WERI-Rb-1 (cell line): ENCODE measurements at places on chromosomes 16 and 17.

GRCh38 chr16:72400257-72401083 is 228.5 kb upstream of the PMFBP1 start:
- DNase-seq, result peak; percentile 42

DNA sequence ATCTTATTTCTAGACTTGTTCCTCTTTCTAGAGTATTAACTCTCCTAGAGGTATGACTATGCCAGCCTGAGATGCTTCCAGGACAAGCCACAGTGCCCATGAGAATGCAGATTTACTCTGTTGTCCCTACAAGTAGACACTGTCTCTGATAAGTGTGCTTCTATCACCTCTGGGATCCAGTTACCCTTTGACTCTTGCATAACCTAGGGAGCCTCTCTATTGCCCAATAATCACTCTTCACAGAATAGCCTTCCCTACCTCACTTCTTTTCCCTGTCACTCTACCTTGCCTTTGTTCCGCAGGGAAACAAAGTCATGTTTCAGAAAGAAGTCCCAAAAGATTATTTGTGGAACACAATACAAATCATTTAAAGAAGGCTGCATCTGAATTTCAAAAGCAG is 1.6 kb upstream of the KRT34 start:
- DNase-seq, result no peak

GRCh38 chr17:71681427-71682173 is 439.2 kb upstream of the SOX9 start:
- DNase-seq, result no peak

DNA sequence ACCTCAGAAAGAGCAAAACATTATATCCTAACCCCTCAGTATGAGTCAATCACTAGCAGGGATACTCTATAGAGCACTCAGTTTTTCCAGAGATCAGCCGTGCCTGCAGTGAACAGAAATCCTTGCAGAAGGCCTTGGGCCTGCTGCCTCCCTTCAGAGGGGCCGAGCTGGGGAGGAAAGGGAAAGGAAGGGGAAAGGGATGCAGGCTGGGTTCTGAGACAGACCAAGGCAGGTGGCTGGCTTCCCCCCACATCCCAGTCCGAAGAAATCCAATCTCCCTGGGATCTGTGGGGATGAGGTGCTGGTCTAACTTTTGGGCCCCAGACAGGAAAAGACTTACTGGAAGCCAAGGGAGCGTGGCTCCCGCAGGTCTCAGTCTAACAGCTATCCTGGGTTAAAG is 25.3 kb downstream of the SRL start:
- no peak for DNase-seq

- DNase-seq, result peak; percentile 54
Observed at GRCh38 chr17:64262198-64262999, 661 bp downstream of the TEX2 start.

GRCh38 chr17:50630524-50631194 is 4.0 kb upstream of the ABCC3 start:
- DNase-seq, result peak; percentile 79

GRCh38 chr17:51487947-51488346 is 227.6 kb downstream of the UTP18 start:
- peak; percentile 66 for DNase-seq

DNA sequence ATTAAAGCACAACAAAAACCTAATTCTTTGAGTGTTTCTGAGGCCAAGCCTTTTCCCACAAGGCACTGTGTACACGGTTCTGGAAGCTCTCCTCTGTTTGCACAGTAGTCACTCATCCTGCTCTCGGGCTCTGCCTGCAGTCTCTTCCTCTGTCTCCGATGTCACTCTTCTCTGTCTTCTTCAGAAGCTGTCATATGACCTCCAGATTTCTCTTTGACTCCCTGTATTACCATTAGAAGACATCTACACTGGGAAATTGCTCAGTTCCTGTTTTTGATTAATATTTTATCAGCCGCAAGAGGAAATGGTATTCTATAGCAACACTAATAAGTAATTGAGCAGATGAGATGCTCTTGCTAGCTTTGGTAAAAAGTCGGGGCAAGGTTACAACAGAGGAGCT is 422.9 kb downstream of the WWOX start:
- DNase-seq, result no peak

DNA sequence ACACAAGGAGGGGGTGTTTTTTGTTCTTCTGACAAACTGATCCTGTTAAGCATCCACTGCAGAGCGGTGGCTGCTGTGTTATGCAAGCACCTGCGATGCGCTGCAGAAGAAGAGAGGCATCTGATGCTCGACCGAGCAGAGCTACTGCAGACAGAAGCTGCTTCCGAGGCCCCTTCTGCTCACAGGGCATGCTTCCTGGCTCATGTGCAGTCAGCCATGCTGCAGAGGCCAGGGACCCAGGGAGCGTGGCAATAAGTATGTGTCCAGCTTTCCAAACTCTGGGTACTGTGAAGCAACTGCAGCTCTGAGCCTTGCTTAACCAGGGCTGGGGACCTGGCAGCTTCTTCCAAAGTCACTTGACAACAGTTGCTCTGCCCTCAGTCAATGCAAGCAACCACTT is 448.6 kb upstream of the RBFOX1 start:
- DNase-seq, result no peak

DNA sequence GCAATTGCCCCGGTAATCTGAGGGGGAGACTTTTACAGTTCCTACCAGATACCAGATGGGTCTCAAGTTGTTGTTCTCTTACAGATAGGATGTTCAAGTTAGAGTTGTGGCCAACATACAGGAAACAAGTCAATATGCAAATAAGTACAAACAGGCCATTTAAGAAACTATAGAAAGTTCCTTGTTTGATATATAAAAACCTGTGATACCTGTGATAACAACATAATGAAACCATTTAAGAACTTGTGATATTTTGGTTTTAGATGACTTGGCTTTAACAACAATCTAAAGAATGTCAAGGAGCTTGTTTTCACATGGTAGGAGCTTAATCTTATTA is 16.8 kb downstream of the CDR2 start:
- no peak for DNase-seq

DNA sequence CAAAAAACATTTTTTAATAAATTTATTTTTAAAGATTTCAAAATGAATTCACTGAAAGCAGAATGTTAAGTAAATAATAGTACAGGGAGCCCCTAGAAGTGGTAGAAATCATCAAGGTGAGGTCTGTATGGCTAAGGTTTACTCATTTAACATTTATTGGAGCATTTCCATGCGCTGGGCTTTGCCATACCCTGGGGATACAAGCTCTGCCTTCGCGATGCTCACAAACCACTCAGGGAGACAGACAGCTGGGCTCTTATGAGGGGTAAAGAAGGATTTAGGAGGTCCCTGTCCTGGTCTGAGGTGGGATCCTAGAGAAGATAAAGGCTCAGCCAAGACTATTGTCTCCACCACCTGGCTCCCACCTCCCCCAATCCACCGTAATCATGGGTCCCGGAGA is 11.3 kb upstream of the LPCAT2 start:
- peak; percentile 41 for DNase-seq

DNA sequence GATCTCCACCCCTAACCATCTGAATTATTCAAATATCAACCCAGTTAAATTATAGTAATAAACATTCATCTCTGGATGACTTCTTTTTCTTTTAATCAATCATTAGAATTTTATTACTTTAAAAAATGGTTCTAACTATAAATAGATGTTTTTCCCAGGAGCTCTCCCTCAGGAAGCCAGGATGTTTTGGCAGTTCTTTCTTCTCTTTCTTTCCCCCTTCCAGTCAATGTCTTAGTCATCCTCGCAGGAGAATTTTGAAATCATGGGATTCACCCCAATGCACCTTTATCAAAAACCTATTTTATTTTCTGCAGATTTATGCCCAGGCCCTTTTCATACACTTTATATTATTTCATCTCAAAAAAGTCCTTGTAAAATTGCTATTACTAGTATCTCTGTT is 711.6 kb downstream of the CDH11 start:
- no peak for DNase-seq

DNA sequence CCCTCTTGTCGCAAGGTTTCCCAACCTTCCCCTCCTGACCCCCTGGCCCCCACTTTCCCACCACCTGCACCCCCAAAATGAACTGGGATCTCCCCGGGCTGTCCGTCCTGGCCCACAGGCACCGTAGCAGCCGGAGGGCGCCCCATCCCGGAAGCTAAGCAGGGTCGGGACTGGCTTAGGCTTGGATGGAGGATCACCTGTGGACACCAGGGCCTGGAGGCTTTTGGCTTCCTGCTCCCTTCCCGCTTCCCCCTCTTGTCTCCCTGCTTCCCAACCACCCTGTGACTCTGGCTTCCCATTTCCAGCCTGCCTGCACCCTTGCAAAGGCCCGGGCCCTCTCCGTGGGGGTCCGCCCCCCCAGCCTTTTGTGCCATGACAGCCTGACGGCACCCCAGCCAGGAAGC is 2291.3 kb downstream of the TP53TG3F start:
- DNase-seq, result no peak

DNA sequence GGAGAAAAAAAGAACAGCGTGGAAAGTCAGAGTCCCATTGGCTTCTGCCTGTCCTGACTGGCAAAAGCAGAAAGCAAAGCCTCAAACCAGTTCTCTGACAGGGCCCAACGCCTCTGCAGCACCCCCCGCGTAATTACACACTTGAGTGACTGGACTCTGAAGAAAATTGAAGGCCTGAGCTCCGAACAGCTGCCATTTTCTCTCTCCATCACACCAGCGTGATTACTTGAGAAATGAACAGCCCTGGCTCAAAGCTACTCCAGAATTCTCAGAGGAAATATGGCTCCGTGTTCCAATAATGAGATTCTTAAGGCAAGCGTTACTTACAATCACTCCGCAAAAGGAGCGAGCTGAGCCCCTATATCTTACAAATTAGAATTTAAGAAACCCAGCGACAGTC is 142.7 kb upstream of the C17orf78 start:
- DNase-seq, result no peak

DNA sequence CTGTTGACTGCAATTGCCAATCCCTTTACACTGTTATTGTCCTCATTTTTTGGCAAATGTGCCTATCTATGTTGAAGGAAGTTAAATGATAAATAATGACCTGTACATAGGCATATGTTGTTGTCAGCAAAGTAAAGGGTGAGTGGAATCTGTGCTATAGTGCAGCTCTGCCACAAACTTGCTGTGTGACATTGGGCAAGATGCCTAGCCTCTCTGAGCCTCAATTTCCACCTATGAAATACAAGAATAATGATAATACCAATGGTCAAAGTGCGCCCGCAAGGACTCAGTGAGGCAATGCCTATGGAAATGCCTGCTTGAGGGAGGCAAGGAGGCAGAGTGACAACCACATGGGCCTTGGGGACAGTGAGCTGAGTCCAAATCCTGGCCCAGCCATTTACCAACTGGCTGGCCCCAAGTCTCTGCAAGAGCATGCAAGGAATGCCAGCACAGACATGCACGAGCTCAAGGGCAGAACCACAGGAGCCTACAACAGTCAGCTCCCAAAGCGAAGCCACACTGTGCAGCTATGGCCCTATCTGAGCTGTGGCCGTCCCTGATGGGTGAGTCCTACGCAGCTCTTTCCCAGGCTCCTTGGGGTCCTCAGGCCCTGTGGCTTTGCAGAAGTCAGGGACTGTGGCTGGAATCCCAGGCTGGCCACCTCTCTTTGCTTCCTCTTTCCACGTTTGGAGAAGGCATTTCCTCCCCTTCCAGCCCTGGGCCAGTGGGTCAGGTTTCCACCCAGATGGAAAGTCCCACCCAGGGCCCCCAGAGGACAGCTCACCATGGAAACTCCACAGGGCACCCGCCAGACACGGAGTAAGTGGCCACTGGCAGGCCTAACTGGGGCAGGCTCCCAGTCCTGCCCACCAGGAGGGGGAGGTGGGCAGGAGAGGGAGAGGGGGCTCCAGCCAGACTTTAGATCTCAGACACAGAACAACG is 82.1 kb downstream of the ZNF423 start:
- DNase-seq, result no peak

DNA sequence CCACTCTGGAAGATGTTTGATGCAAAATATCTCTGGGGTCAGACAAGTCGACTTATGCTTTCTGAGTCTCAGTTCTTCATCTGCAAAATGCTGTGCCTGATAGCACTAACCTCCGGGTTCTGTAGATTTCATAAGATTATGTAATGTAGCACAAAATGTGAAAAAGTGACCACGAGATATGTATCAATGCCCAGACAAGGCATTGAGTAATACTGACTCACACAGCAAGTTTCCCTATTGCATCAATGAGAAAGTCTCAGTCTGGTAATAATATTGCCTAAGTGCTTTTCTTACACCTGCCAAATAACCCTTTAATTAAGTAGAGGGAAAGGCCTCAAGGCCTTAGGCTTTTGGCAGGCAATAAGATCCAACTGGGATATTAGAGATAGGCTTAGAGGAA is 41.4 kb upstream of the MMP2 start:
- DNase-seq, result no peak

DNA sequence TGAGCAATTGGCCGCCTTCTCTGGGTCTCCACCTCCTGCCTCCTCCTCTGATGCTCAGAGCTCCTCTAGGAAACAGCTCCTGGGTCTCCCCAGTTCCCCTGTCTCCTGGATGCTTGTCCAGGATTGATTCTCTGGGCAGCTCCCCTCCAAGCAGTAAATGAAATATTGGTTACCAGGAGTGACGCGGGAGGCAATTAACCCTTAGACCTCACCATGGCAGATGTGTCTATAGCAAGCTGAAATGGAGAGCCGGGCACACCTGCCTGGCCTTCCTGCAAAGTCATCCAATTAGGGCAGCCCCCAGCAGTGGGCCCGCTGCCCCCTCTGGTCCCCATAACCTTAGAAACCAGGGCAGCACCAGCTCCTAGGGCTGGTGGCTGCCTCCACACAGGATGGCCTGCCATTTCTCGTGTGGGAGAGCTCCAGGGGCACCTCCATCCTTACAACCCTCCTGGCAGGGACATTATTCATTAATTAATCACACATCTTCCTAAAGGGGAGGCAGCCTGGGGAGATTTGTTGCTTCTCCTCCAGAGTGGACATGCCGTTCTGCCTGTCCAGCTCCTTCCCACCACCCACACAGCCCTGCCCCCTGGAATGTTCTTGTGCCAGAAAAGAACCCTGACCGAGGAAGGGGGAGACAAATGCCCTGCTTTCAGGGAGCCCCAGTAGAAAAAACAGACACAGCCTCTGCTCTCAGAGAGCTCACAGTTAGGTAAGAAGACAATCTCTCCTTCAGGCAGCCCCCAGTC is 8.3 kb upstream of the KIF18B start:
- DNase-seq, result no peak

GRCh38 chr16:1961651-1962067 is 2.3 kb downstream of the NDUFB10 start:
- no peak for DNase-seq

DNA sequence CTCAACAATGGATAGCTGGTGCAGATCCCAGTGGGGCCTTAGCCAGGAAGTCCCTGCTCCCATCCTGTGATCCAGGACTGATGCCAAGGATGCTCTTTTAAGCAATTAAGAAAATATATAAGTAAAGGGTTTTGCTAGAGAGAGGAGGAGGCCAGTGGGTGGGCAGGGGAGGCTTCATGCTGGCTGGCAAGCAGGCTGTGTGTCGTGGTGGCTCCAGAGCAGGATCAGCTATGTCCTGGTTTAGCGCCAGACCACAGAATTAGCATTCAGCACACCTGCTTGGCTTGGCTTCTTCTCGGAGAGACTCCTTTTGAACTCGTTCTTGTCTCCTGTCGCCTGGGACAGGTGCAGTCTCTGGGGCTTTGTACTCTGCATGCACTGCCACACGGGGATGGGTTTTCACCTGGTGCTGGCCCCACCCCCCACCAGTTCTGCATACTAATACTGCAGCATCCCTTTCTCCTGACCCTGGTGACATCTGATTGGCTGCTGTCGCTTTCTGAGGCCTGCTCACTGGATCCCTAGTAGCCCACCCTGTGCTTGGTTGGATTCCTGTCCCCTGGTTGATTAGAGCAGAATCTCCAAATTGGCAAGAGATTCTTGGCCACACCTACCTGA is 66.1 kb downstream of the PLD6 start:
- no peak for DNase-seq

- DNase-seq, result no peak
Observed at GRCh38 chr17:18247613-18248001, 10.9 kb downstream of the FLII start.

GRCh38 chr16:67393111-67393787 is at the start of gene TPPP3:
Gene TPPP3 (minus strand): TSS chr16:67393498. CDS start chr16:67391111, 2,387 bp downstream.
- peak; percentile 96 for DNase-seq
